ENCODE measurements at places on chromosomes 12 and 14.

DNA sequence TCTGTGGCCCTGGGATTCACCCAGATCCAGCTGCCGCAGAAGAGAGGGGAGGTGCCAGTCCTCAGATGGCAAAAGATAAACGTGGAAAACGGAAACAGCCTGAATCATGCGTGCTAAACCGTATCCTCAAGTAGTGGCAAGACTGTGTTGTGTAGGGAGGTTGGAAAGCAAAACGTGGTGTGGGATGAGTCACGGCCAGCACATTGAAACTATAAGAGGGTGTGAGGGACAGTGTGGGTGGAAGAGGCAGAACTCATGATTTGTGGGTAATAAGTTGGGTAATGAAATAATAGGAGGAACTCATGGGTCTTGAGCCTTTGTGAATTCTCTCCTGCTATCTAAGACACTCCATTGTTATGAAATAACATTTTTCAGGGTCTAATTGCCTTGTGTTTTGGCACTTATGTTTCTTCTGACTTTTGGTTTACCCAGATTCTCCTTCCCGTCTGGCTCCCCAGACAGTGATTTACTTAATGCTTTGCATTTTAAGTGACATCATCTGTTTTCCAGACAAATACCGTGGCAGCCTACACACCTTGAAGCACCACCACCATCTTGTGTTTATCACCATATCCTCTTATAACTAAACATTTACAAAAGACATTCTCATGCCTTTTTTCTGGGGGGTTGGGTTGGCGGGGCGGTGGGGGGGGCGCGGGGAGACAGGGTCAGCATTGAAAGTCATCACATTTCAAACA lies 62.3 kb upstream of the PTCSC3 start:
- no peak for DNase-seq

DNA sequence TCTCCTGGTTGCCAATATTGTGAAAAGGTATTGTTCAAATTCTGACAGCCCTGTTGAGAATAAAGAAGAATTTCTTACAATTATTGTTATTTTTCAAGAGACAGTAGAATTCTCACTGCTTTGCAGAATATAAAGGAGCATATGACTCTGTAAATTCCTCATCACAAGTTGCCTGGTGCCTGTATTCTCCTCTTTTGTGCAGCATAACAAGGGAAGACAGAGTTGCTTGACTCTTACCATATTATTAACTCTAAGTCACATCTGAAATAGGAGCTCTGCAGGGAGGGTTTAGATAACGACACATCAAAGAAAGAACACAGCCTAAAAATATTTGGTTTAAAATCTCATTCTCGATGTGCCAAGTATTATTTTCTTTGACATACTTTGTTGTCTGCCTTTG lies 31.1 kb downstream of the MYF5 start:
- DNase-seq, result no peak

DNA sequence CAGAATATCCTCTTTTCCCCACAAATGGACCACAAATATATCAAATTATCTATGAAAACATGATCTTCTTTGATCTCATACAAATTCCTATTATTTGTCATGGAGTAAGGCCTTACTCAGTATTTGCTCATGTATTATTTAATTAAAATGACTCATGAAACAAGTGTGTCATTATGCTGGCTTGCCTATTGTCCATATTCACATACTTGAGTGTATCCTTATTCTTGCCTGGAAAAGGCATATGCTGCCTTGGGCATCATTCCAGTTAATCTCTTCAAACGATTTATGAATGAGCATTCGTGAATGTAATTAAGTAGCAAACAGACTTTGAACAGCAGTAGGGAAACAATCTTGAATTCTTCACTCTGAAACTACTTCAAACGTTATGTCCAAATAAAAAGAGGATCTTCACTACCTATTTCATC lies 22.6 kb upstream of the SNRPF start:
- no peak for DNase-seq

GRCh38 chr12:31224768-31225448 lies 101.0 kb downstream of the SINHCAF start:
- no peak for DNase-seq

Data from HCT116 (cell line).